DMS 273 treated with DMSO at 0.1 percent for 48 hours (cell line): ENCODE measurements at places on chromosomes 3 and 15.

DNA sequence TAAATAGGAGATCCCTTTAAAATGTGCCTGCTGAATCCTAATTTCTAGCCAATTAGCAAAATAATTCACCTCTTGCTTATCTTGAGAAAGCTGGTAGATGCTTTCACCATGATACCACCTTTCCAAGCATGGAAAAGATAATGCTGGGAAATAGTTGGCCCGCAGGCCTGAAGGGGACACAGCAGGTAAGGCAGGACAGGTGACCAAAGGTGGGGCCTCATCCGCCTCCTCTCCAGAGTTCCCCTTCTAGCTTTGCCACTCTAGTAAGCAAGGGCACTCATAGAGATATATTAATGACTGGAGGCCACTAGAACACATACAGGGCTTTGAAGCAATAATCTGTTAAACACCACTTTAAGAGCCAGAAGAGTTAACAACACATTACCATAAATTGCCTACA, 45.5 kb downstream of the SATB1 start:
- DNase-seq, result no peak

GRCh38 chr3:181252631-181253030, 263.1 kb upstream of the DNAJC19 start:
- no peak for DNase-seq

- no peak for DNase-seq
These were observed 236.8 kb downstream of the CACNA2D3 start for GRCh38 chr3:54358969-54359694.

GRCh38 chr3:14231145-14231990, 52.8 kb downstream of the LSM3 start:
- no peak for DNase-seq

DNA sequence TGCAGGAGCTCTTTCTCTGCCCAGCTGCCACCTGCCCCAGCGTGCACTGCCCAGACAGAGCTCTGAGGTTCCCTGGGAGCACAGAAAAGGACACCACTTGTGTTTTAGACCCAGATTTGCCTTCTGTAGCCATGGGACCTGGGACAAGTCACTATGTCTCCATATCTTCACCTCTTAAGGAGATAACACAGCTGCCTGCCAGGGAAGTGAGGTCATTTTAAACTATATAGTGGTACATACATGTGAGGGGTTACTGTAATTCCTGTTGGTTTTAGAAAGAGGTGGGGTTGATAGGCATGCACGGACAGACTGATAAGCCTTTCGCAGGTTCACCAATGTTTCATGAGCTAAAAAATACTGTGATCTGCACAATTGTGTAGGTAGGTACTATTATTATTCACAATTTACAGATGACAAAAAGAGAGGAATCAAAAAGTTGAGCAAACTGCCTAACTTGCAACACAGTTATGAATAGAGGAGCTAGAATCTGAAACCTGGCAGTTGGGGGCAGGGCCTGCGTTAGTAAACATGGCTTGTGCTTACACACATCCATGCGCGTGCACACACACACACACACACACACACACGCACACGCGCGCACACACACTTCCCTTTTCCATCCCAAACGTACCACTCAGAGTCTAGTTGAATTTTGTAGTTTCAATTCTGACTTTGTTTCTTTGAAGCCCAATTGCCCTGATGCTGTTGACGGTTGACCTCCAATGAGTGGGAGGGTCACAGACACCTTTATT, 193.6 kb downstream of the FAM43A start:
- DNase-seq, result no peak

- DNase-seq, result no peak
These were observed 72.5 kb downstream of the VPS8 start for GRCh38 chr3:184884359-184885017.

DNA sequence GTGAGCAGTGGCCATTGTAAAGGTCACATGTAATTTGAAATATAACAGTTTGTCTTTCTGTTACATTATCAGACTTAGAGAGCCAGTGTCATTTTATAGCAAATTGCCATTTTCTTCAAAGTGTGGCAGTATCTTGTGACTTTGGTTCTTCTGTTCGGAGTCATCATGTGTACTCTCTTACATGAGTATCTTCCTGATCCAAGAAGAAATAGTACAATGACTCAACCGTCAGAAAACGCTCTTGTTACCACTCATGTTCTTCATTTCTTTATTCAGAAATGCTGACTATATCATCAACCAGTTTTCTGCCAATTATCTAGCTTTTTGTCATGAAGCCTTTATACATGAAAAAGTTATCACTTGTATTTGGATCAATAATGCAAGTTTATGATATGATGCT, 93.6 kb upstream of the CGNL1 start:
- DNase-seq, result no peak

GRCh38 chr3:135324301-135324700, 529.2 kb downstream of the EPHB1 start:
- DNase-seq, result no peak

DNA sequence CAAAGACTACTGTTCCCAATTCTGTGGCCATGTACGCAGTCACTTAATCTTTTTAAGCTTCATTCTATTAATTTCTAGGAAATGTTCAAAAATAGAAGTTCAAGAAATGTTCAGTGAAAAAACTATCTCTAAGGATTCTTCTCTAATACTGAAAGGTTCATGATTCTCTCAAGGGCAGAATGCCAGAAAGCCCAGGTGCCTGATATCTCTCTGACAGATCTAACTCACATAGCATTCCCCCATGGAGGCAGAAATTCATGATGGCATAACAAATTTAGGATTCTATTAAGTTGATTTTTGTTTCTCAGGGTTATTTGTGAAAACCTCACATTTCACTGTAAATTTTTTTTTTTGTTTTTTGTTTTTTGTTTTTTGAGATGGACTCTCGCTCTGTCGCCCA, 17.5 kb downstream of the CHRM5 start:
- no peak for DNase-seq

DNA sequence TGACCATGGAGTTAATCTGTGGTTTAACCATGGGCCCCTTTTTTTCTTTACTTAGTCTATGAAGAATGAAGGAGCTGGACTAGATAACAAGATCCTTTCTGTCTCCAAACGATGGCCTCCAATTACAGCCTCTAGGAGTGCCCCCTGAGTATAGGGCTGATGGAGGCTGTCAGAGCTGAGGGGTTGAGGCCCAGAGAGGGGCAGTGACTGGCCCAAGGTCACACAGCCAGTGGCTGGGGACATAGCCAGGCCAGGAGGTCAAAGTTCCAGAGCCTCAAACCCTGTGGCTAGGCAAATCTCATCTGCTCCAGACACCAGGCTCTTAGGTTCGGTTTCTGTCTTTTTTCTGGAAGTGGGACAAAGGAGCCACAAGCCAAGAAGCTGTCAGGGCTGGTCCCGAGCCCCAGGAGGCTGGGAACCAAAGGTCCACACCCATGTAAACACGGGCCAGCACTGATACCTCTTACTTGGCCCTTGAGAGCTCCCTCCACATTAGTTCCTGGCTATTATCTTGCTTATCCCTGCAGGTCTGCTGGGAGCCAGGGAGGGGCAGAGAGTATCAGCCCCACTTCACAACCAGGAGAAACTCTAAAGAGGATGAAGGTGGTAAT, 10.3 kb downstream of the RHOV start:
- DNase-seq, result no peak

DNA sequence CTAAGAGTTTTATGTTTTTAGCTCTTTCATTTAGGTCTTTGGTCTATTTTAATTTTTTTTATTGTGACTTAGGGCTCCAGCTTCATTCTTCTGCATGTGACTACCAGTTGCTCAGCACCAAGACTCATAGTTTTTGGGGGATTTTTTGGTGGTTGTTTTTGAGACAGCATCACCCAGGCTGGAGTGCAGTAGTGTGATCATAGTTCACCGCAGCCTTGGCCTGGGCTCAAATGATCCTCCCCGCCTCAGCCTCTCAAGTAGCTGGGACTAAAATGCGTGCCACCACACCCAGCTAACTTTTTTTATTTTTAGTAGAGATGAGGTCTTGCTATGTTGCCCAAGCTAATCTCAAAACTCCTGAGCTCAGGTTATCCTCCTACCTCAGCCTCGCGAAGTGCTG, 19.4 kb downstream of the CDV3 start:
- DNase-seq, result no peak

GRCh38 chr15:57611938-57612337, 20.2 kb downstream of the MYZAP start:
- DNase-seq, result no peak

GRCh38 chr3:122660297-122660974, 20.2 kb upstream of the PARP14 start:
- no peak for DNase-seq

DNA sequence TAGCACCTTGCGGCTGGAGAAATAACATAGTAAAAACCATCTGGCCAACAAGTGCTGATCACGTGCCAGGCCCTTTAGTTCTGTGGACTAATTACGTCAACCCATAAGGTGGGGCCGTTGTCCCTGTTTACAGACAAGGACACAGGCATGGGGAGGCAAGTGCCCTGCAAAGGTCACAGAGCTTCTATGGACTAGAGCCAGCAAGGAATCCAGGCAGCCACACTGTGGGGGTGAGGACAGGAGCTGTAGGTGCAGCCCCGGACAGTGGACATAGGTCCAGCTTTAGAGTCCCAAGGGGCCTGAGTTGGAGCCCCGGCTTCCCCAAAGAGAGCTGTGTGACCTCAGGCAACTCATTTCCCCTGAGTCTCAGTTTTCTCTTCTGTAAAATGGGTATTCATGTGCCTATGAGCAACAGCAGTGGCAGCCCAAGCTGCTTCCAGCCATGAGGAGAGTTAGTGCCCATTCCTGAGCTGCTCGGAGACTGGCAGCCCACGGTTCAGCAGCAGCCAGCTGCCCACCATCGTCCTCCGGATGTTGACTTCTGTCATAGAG, 13.9 kb downstream of the CHST13 start:
- DNase-seq, result no peak

- no peak for DNase-seq
These were observed 631.3 kb downstream of the NSUN3 start for GRCh38 chr3:94693997-94694640.

GRCh38 chr15:57406062-57406772, 29.9 kb downstream of the CGNL1 start:
- DNase-seq, result no peak

DNA sequence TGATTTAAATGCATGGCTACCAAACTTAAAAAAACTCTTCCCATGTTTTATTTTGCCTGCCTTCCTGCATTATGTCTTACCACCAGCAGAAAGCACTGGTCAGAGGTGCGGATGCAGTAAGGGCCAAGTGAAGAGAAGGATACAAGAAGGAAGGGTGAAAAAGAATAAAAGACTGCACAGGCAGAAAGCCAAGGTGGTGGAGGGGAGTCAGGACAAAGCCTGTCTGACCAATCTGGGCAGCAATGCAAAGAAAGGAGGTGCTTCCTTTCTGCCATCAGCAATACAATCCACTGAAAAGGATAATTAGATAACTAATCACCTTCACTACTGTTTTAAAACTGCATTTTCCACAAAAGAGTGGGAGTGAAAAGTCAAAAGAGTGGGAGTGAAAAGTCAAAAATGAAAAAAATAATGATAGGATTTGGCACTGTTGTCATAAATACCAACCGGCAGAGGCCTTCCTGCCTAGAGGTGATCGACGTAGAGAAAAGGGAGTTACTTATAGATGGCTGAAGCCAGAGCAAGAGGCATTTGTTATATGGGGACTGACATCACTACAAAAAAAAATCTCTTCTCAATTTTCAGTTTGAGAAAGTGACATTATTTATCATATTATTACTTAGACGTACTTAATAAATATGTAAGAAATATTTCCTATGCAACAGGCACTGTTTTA, 385.3 kb downstream of the TBC1D5 start:
- no peak for DNase-seq
